ENCODE measurements at places on chromosomes 11 and 22. TPM values are rescaled to one million over a fixed set of nuclear protein-coding genes. Genes with fewer than 3 reads are reported as not detected.

DNA sequence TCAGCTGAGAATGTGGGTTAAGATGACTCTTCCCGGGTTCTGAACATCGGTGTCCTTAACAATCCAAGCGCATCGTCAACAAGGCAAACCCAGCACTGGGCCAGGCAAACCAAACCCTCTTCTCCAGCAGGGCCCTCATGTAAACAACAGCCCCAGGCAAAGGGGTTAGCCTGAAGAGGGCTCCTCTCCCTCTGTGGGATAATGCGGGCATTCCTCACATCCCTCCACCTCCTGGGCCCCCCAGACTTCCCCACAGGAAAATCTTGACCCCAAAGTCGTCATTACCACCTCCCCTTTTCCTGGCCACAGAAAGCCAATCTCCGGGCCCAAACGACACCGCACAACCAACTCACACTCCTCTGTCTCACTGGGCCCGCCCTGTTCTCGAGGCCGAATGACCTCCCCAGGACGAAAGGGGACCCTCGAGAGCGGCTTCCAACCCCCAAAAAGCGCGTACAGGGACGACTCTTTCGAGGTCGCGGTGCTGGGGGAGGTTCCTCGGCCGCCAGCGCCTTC lies 566 bp downstream of the DDB1 start:
- peak overlapping the region; percentile 94 for H3K27ac ChIP-seq
- H3K36me3 ChIP-seq, result peaks cover 23% of the 10 kb centered on the region
- DNase-seq, result no peak
- H3K4me1 ChIP-seq, result peaks cover 35% of the 10 kb centered on the region
- H3K27me3 ChIP-seq, result no peaks in the 10 kb centered on the region
- peak overlapping the region; percentile 99 for H3K4me3 ChIP-seq

- no peak for DNase-seq
- H3K27ac ChIP-seq, result peak overlapping the region; percentile 95
- peaks cover 64% of the 10 kb centered on the region for H3K4me1 ChIP-seq
- no peaks in the 10 kb centered on the region for H3K27me3 ChIP-seq
- peaks cover 3% of the 10 kb centered on the region for H3K36me3 ChIP-seq
- H3K4me3 ChIP-seq, result peak overlapping the region; percentile 76
Measured at GRCh38 chr11:60914633-60915247, 782 bp downstream of the TMEM109 start.

ROM1 gene
- 3.7 TPM for total RNA-seq

SERPIND1 gene
- not detected for total RNA-seq

- peaks cover 13% of the 10 kb centered on the region for H3K4me1 ChIP-seq
- no peaks in the 10 kb centered on the region for H3K36me3 ChIP-seq
- H3K27ac ChIP-seq, result peak overlapping the region; percentile 1
- H3K27me3 ChIP-seq, result no peaks in the 10 kb centered on the region
Measured at GRCh38 chr22:18157714-18158028, 7.7 kb downstream of the USP18 start.

All from esophagus muscularis mucosa (tissue), 4 donors.